ENCODE measurements at places on chromosomes 2 and 18. TPM values are rescaled to one million over a fixed set of nuclear protein-coding genes. Genes with fewer than 3 reads are reported as not detected.

The REG1B gene
- 1.4 TPM for total RNA-seq

The EGR4 gene
- total RNA-seq: 1.4 TPM

DNA sequence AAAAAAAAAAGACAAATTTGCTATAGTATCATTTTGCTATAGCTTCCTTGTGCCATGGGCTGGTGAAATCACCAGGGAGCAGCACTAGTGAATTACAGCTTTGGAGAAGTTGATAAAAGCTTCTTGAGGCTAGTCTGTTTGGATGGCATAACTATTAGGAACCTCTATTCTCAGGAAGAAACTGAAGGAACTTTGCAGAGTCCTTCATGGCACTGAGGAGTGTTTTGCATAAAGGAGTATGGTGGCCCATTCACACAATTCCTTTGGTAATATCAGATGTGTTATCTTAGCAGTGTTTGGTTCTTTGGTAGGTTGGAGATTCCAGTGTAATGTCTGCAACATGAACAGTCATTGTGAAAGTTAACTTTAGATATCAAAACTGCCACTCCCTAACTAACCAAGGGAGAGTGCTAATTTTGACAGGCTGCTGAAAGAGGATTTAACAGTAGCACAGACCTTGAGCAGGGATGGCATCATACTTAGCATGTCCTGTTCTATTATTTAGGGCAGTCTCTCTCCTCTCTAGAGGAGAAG is 76.6 kb upstream of the ZFP36L2 start:
- DNase-seq: no peak

DNA sequence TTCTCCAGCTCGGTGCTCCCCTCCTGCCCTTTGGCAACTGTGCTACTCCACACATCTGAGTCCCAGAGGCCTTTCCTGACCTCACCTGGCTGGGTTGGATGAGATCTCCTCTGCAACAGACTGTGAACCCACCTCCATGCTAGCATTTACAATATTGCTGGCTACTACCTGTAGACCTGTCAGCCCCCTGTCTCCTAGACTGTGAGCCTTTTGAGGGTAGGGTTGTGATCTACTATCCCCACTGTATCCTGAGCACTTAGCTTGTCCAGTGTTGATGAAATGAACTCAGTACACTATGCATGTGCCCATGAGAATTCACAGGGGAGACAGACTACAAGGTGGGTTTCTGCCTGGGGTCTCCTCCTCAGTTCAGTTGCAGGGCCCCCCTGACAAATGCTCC is 70.1 kb downstream of the C1QL2 start:
- DNase-seq: no peak

DNA sequence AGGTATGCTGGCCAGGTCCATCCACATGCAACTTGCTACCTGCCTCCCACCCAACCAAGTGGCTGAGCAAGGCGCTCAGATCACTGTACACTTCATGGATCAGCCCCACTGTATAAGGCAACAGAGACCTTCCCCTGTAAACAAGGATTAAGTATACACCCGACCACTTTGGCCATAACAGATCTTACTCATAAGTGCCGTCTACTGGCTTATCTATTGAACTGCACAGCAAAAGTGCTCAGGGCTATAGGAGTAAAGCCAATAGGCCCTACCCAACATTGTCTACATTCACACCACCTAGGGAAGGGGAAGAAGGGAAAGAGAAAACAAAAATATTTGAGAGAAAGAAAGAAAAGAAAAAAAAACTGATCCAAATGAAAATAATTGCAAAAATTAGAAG is 663.9 kb upstream of the LRRTM1 start:
- DNase-seq: no peak
